ENCODE measurements at places on chromosomes 2 and 18. TPM values are rescaled to one million over a fixed set of nuclear protein-coding genes. Genes with fewer than 3 reads are reported as not detected.

Gene MARS2
- total RNA-seq: 17.2 TPM

Gene M1AP
- not detected for total RNA-seq

Gene GPR148
- total RNA-seq: not detected

Gene TUBA4B
- not detected for total RNA-seq

Gene RRM2
- total RNA-seq: 374 TPM

Gene MBD1
- 79.7 TPM for total RNA-seq

Gene NMUR1
- 0.28 TPM for total RNA-seq

Gene ANKRD62
- total RNA-seq: not detected

GRCh38 chr18:67261931-67262552 is 254.5 kb downstream of the DSEL start:
- DNase-seq: no peak

GRCh38 chr2:237039301-237040031 is 46.2 kb upstream of the COPS8 start:
- DNase-seq: no peak

- no peak for DNase-seq
These were observed 1464.9 kb downstream of the SUCLG1 start for GRCh38 chr2:82994151-82994550.

- DNase-seq: no peak
These were observed 644 bp upstream of the DYM start for GRCh38 chr18:49460976-49461601.

DNA sequence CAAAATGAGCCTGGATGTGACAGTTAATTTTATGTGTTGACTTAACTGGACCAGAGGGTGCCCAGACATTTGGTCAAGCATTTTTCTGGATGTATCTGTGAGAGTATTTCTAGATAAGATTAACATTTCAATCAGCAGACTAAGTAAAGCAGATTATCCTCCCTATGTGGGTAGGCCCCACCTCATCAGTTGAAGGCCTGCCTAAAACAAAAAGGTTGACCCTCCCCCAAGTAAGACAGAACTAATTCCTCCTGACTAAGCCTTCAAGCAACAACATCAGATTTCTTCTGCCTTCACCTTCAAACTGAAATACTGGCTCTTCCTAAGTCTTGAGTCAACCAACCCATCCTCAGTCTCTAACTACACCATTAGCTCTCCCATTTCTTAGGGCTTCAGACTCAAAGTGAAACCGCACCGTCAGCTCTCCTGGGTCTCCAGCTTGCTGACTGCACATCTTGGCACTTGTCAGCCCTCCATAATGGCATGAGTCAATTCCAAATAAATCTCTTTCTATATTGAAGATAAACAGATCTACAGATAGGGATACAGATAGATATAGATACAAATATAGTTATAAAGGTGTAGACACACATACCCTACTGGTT is 47.9 kb downstream of the MEMO1 start:
- DNase-seq: peak; percentile 24

DNA sequence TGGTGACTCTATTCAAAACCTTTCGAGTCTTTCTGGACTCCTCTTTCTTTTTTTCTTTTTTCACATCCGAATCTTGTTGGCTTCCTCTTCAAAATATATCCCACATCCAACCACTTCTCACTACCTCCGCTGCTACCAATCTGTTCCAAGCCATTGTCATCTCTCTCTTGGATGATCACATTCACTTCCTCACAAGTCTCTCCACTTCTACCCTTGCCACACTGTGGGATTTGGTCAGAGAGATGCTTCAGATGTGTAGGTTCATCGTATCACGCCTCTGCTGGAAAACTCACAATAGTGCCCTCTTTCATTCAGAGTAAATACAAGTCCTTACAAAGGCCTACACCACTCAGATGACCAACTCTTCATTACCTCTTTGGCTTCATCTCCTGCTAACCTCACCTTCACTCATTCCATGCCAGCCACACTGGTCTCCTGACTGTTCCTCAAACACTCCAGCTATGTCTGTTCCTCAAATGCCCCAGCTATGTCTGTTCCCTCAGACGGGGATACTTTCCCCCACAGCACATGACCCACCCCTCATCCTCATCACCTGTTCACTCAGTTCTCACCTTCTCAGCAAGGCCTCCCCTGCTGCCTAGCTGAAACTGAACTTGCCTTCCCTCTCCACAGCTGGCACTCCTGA is 67.2 kb upstream of the PELI1 start:
- no peak for DNase-seq

DNA sequence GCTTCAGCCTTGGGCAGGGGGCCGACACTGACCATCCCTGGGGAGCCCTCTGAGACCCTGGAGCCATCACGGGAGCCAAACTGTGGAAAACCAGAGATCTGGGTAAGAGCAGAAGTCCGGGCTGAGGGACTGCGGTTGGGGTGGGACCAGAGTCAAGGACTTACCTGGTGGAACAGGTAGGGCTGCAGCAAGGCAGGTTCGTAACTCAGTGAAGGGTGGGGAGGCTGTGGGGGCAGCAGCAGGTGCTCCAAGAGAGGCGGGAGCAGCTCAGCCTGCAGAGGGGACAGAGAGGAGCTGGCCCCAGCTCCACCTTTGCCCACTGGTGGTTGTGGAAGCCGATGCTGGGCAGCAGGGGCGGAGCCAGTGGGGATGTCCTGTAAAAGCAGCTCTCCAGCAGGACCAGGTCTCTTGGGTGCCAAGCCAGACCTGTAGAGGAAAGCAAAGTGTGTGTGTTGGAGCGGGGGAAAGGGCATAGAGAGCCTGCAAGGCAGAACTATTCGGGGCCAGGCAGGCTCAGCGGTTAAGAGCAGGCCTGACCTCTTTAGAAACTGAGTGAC is 6.7 kb downstream of the PTPRN start:
- no peak for DNase-seq

DNA sequence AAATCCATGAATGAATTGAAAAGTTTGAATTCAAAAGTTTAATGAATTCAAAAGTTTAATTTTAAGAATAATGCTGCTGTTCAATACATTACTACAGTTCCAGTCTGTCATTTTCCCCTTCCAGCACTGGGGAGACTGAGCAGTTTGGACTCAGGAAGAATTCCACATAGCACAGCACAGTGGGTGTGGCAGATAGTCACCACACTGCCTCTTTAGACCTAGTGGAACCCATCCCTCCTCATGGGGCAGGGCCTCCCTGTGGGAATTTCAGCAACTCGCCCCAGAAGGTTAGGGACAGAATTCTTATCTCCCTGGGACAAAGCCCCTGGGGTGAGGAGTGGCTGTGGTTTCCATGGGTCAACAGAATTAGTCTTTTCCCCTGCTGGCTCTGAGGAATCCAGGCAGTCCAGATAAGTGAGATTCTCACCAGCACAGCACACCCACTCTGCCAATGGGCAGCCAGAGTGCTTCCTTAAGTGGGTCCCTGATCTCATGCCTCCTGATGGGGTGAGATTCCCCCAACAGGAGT is 442.0 kb upstream of the SYT4 start:
- DNase-seq: no peak

- DNase-seq: no peak
These were observed 208.1 kb downstream of the VAPA start for GRCh38 chr18:10121786-10122515.

GRCh38 chr18:64199581-64199980 is 50.7 kb upstream of the LINC00305 start:
- DNase-seq: no peak

DNA sequence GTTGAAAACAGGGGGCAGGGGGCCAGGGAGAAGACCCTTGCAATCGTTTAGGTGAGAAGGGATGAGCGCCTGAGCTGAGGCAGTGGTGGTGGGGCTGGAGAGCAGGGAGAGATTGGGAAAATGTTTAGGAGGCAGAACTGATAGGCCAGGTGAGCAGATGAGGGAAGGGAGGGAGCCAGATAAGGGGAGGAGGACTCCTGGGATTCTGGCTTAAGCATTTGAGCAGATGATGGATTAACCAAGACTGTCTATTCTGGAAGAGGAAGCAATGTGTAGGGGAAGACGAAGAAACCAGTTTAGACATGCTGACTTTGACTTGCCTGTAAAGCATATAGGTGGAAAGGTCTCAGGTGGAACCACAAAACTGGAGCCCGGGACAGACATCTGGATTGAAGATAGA is 49.9 kb upstream of the ASPRV1 start:
- no peak for DNase-seq

- no peak for DNase-seq
These were observed 22.9 kb downstream of the SLC66A2 start for GRCh38 chr18:79928563-79928960.

DNA sequence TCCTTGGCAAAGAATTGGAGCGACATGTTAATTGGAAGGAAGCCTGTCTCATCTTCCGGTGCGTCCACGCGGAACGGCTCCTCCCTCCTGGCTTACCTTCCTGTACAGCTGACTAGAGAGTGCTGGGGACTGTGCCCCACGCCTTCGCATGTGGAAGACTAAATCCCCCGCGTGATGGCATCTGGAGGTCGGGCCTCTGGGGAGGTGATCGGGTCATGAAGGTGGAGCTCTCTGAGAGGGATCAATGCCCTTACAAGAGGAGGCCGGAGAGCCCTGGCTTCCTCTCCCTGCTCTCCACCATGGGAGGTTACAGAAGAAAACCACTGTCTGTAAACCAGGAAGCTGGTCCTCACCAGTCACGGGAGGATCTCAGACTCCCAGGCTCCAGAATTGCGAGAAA is 104.1 kb upstream of the OTOS start:
- DNase-seq: no peak

GRCh38 chr2:127321303-127321702 is 27.4 kb upstream of the ERCC3 start:
- no peak for DNase-seq

- DNase-seq: no peak
These were observed 11.8 kb downstream of the CCDC85A start for GRCh38 chr2:56195563-56195962.

DNA sequence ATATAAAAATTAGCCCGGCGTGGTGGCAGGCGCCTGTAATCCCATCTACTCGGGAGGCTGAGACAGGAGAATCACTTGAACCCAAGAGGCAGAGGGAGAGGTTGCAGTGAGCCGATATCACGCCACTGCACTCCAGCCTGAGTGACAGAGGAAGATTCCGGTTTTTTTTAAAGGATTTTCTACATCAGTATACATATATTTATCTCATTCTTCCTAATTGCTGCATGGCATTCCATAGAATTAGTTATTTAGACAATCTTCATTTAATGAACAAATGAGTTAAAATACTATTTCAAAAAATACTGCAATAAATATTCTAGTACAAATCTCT is 2.0 kb downstream of the GTF3C2 start:
- no peak for DNase-seq

GRCh38 chr18:8257851-8258434 is 351.3 kb upstream of the RAB12 start:
- no peak for DNase-seq

GRCh38 chr18:77133835-77134496 is 1.4 kb upstream of the MBP start:
- peak; percentile 32 for DNase-seq

DNA sequence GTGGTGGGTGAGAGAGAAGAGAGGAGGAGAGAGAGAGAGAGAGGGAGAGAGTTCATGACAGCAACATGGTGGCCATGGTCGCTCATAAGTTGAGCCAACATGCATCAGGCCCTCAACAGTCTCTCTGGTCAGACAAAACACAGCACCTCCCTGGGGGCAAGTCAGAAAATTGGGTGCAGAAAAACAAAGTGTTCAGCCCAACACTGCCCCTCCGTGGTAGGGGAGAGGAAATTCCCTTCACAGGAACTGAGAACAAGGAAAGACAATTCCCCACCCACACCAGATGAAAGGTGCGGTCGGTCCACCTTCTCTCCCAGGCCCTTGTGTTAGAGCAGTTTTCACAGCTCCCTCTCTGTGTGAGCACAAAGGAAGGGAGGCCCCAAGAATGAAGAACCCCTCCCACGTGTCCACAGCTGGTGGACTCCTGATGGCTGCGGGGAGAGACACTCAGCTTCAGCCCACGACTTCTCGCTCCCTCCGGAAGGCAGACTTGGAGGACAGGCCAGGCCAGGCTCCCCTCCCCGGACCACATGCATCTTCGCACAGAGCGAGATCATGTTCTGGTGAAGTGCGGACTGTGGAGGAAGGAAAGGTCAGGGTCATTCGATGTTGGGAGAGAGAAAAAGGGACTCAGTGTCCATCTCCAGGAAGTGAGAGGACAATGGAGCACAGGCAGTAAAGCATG is 181.7 kb downstream of the ANAPC1 start:
- peak; percentile 40 for DNase-seq

GRCh38 chr2:160649698-160650097 is 156.1 kb upstream of the RBMS1 start:
- no peak for DNase-seq

DNA sequence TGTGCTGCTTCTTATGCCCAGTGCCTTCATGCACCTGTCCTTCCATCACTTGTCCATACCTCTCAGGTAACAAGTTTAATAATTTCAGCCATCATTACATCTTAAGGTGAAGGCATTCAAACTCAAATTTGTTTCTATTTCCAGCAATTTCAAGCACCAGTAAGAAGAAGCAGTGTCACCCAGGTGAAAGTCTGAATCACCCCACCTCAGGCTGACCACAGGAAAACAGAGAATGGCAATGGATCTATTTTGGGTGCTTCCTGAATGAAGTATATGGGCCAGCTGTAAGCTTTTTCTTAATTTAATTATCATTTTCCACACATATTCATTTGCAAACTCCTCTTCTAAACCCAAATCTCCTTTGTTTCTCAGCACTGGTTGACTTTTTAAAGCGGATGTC is 372.7 kb upstream of the SOX11 start:
- DNase-seq: no peak

DNA sequence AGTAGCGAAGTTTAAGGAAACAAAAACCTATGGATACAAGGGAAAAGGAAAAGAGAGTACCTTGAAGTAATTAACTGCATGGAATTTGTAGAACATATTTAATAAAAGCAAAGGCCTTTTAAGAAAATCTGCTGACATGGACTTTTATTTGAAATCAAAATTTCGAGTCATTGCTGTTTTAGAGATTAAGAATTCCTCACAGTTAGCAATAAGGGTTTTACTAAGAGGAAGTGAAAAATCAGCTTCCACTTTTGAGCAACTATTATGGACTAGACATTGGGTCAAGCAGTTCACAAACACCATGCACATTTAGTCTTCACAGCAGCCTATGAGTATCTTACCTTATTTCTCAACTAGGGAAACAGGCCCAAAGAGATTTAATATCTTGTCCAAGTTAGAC is 876.3 kb downstream of the BCL11A start:
- DNase-seq: no peak

- DNase-seq: no peak
These were observed 128.8 kb upstream of the SOX11 start for GRCh38 chr2:5563411-5563810.

DNA sequence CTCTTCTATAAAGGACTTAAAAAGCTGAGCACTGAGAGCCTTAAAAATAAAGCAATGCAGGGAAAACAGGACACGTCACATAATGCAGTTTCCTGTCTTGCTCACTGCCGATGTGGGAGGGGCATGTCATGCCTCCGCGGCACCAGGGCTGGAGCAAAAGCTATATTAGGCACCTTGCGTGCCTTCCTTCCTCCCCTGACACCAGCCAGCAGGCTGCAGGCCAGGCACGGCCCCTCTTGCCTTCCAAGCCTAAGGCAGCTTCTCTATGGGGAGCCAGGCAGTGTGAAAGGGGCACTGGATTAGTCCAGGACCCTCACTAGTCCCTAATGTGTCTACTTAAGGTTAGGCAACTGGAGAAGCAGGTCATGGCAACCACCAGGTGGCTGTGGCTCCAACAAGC is 26.3 kb downstream of the MRPL35 start:
- DNase-seq: peak; percentile 57

Data from activated T-helper 2 cell treated with anti-CD3 and anti-CD28 coated beads, Interferon-gamma antibody, Interleukin-2, Interleukin-4, amounts not matched to agents 10 μg/mL and 5 μg/mL and 100 μg/mL, durations not matched to agents 14 hours and 24 hours and 36 hours (primary cell).